ENCODE measurements at places on chromosomes 16 and 17.

DNA sequence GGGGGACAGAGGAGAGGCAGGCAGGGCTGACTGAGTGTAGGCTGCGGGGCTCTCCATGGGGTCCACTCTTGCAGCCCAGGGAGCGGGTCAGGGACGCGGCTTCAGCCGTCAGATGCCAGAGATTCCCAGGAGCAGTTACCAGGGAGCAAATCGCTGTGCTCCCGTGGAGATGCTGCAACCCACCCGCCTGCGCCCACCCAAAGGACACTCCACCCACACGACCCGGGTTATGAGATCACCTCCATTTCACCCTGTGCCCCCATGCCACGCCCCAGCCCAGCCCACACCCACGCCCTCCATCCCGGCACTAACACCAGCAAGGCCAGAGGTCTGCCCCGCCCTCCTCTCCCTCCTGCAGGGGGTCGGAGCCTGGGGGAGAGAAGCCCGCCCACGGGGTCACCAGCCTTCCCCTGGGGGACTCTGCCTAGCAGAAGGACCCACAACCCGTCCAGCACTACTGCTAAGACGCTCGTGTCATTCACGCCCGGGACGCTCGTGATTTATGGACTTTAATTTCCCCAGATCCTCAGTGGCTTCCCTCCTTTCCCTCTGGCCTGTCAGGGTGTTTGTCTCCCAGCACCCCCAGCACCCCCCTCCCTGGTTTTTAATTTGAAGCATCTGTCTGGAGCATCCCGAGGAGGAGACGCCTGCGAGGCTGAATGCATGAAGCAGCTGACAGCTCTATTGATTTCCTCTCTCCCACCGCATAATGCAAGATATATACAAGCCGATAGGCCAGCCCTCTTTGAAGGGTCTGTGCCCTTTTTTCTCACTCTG is 6.7 kb upstream of the RPL38 start:
- no peak for DNase-seq

- DNase-seq: no peak
Observed at GRCh38 chr16:75371171-75371570, 62.1 kb downstream of the CFDP1 start.

DNA sequence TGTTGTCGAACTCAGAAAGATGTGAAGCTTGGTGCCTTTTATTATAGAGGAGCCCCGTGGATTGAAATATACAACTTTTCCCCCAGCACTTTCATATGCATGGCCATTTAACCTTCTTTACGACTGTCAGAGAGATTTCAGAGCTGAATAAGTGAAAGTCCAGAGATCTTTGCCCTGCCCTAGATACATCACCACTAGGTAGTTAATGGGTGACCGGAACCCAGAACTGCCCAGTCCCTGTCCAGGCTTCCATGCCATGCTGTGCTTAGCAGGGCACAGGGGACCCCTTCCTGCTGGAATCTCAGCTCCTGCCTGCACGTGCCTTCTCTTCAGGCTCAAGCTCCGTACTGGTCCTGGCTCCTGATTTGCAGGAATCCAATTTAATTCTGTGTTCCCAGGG is 32.2 kb downstream of the SRL start:
- DNase-seq: no peak

DNA sequence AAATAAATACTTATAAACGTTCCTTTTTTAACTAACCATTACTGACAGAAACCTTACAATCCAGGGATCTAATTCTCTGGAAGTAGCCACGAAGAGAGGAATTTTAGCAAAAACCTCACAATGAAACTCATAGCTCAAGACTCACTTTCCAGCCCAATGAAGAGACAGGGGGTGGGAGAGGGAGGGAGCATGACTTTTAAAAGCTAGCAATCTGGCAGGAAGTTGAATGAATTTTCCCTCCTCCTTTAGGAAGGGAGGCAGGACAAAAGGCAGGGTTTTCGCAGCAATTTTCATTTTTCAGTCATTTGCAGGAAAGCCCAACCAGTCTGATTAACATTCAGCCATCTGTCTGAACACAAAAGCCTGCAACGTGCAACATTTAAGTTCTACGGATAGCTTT is 381.5 kb upstream of the PSMD7 start:
- no peak for DNase-seq

DNA sequence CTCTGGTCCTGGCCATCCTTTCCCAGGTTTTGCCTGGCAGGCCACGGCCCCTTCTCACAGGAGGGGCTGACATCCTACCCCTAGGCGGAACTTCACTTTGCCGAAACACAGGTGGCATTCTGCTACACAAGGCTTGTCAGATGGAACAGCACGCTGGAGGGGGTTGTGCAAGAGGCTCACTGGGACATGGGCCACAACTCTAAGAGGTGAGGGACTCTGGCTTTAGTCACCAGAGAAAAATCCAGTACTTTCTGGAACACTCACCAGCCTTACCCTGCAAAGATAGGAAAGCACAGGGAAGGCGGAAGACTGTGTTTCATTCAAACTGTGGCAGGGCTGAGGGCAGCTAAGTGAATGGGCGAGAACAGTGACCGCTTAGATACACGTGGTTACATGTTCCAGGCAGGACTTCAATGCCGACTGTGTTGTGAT is 18.3 kb downstream of the CDC42EP4 start:
- no peak for DNase-seq

GRCh38 chr16:81237942-81238295 is 570 bp upstream of the BCO1 start:
- DNase-seq: no peak

DNA sequence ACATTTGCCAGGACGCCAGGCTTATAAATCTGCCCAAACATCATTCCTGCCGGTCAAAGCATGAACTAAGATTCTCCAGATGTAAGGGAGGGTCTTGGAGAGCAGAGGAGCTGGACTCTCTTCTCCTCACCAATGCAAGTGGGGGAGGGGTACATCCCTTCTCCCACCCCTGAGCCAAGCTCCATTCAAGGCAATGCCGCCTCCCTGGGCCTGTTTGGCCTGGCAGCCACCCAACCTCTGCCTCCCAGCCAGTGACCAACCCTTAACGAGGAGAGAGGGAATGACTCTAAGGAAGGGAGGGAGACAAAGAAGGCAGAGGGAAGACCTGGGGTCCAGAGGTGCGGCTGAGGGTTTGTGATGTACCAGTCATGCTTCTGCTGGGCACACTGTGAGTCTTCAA is 13.8 kb downstream of the C17orf50 start:
- DNase-seq: no peak

Measured in RPMI8226 (cell line).